Kidney tubule cell (primary cell): ENCODE measurements at places on chromosomes 2 and 18.
A peak's percentile ranks its signal among the peaks of the same experiment; 100 is the strongest.

GRCh38 chr2:235238537-235238936 lies 255.3 kb upstream of the AGAP1 start:
- no peak for DNase-seq

DNA sequence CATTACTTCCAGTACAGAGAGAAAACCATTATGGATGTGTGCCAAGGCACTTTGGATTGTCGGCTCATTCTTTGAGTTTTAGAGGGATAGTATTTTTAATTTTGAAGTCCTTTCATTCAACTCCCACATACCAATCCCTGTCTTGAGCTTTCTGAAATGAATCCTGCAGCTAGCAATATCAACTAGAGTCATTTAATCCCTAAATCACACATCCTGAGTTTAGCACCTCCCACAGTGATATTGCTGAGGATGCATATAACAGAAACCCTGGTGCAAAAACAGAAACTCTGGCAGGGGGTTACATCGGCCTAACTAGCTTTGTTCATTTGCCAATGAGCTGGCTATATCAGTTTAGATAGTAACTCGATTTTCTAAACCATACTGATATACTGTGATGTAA lies 427.3 kb downstream of the LRP1B start:
- no peak for DNase-seq

- no peak for DNase-seq
Measured at GRCh38 chr2:80689106-80689505, 384.6 kb upstream of the LRRTM1 start.

DNA sequence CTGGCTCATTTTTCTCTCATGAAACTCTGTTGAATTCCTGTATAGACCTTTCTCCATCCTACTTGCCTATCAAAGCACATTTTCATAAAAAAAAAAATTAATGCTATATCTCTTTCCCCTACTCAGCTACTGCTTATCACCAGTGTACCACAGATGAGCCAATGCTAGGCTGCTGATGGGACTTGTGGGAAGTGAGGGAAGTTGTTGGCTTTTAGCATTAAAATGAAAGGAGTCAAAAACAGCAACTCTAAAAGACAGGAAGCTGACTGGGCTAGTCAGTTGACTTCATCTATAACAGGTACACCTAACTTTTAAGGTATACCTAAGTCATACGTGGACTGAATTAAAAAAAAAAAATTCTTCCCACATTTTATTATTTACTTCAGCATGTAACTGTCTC lies 102.1 kb downstream of the FAM117B start:
- no peak for DNase-seq

DNA sequence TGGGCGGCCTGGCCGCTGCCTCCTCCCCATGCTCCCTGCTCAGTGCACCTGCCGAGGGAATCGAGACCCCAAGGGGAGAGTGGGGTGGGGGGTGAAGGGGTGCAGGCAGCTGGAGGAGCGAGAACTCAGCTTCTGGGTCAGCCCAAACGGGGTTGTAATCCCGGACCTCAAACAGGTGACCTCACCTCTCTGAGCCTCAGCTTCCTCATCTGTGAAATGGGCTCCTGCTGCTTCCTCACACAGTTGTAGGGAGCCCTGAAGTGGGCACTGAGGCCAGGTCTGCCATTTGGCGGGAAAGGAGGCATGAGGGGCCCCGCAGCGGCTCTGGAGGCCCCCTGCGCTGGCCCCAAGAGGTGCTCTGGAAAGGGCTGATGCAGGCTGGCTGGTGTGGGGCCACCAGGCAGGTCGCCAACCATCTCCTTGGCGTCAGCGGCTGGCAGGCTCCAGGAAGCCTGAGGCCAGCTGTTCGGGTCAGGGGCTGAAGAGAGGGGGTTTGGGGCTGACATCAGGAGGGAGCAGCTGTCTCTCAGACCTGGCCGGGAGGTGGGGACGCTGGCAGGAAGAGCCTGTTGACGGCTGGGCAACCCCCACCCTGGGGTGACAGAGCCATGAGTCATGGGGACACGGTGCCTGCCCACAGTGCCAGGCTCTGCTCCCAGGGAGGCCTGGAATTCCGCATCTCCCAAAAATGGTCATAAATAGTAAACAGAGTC lies 4.9 kb downstream of the KLHL30 start:
- DNase-seq = peak; percentile 95

DNA sequence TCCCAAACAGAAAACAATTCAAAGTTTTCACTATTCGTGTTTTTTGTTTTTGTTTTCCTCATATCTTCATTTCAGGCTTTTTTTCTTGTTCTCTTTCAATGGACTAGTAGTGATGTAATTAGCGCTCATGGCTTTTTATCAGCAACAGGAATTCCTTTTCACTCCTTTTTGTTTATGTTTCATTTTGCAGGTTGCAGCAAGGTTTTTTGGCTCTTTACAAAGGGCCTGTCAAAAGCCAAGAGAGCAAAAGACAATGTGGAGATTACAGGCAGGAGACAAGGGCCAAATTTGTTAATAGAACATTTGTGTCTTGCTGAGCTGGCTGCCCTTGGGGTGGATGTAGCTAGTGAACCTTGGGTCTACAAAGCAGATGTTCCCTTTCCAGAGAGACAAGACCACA lies 467.4 kb upstream of the CDH20 start:
- DNase-seq = no peak

- DNase-seq = no peak
Measured at GRCh38 chr18:34837769-34838272, 127.7 kb downstream of the DTNA start.

GRCh38 chr2:173048897-173049661 lies 26.6 kb upstream of the MAP3K20 start:
- DNase-seq = peak; percentile 99

DNA sequence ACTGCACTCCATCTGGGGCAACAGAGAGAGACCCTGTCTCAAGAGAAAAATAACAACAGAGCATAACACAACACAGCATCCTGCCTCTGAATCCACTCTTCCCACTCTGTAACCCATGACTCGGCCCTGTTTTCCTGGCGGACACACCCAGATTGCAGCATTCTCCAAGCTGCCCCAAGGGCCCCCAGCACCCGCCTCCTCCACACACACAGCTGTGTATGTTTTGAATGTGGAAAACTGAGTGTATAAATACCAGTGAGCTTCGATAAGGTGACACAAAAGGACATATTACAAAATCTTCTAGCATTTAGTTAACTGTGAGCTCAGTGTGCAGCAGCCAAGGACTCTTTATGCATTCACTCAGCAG lies 13.0 kb downstream of the IMPA2 start:
- DNase-seq = peak; percentile 74

DNA sequence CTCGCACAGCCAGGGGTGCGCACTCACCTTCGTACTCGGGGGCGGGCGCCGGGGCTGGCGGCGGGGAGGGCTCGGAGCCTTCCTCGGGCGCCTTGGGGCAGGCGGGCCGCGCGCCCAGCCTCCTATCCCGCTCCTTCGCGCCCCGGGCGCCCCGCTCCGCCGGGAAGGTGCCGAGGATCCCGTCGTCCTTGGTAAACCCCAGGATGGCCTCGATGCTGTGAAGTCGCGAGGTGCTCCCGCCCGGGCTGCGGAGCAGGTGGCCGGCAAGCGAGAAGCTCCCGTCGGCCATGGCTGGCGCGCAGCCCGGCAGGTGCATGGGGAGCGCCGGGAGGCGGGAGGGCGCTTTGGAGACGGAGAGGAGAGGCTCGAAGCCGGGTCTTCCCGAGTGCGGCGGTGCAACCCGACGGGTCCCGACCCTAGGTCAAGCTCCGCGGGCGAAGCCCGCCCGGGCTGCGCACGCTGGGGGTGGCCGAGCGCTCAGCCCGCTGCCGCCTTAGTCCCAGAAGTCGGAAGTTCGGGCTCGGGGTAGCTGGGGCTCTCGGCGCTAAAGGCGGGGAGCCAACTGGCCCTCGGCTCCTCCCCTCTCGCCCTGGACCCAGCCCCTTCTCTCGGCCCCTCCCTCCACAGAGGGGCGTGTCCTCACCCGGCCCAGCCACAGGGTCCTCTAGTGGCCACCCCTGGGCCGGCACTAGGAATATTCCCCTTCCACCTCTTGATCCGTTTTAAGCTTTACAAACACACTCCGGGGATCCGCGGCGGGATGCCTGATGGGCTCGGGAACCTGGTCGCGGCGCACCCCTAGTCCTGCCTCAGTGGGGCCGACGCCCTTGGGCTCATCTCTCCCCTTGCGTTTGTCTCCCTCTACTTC lies at the start of gene RAX:
TSS of gene RAX (minus strand) at position 564 of the 868 bp plus-strand sequence. CDS start at position 316, 248 bp downstream.
- DNase-seq = peak; percentile 52

- no peak for DNase-seq
Measured at GRCh38 chr18:35267809-35268208, 22.2 kb downstream of the ZSCAN30 start.

DNA sequence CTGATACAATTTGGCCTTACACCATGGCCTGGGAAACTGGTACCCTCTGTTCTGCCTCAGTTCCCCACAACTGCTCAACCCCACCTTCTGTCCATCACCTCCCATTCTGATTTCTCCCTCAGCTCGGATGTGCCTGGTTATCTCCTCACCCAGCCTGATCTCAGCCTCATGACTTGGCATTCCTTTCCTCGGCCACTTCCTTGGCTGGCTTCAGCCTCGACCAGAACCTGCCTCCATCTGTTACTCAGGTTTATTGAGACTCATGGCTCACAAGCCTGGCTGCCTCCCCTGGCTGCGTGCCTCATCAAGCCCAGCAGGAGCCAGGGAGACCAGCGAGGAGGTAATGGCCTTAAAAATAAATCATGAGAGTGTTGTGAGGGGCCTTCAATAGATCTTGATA lies 356.2 kb upstream of the SPRED2 start:
- no peak for DNase-seq

GRCh38 chr18:50602466-50602865 lies 42.6 kb downstream of the MAPK4 start:
- DNase-seq = peak; percentile 28

GRCh38 chr18:8882632-8883408 lies 177.5 kb downstream of the MTCL1 start:
- peak; percentile 22 for DNase-seq
